Stimulated activated CD8-positive, alpha-beta memory T cell treated with anti-CD3 and anti-CD28 coated beads, Interleukin-4, amount 100 ng/mL, for 48 hours (primary cell): ENCODE measurements at places on chromosomes 7 and 10.

DNA sequence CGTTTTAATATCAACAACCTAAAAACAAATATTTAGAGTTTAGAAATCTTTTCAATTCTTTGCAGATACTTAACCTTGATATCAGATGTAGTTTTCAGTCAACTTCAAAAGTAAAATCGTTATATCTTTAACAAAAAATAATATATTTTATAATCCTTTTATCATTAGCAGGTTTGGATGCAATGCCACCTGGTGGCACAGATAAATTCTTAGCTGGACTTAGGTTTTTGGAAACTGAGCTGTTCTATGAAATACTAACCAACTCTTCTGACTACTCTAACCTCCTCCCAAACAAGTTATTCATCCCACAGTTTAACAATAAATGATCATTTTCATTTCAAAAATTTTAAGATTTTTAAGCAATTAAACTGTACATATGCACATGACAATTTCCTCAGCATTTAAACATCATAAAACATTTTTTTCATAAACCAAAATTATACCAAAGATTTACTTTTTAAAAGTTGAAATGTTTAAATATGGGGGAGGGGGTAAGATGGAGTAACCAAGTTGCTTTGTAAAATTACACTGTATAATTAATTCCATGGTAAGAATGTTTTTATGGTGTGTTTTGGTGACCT, 56.9 kb downstream of the HIBADH start:
- no peak for DNase-seq

- DNase-seq = no peak
Observed at GRCh38 chr7:140342727-140343514, 55.4 kb downstream of the SLC37A3 start.

GRCh38 chr10:111151595-111152307, 74.9 kb downstream of the ADRA2A start:
- DNase-seq = no peak

DNA sequence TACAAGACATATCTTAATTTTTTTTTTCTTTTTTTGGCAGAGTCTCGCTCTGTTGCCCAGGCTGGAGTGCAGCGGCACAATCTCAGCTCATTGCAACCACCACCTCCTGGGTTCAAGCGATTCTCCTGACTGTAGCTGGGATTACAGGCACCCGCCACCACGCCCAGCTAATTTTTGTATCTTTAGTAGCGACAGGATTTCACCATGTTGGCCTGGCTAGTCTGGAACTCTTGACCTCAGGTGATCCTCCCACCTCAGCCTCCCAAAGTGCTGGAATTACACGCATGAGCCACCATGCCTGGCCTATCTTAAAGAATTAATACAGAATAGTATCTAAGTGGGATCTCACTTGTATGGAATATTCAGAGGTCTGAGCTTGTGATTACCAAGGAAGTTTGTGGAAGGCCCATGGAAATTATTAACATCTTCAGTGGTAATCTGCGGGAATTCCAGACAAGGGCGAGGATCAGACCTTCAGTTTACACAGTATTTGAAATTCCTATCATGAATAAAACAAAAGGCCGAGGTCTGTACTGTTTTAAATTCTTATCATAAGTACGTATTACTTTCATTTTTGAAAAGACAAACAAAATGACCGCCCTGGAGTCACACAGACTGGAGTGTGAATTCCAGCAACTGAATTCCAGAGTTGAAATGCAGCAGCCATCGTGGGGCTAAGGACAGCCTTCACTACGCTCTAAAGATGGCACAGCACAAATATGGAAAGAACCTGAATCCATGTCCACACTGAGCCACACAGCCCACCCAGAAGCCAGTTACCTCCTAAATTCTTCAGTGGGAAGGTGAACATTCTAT, 16.7 kb downstream of the GPRIN2 start:
- no peak for DNase-seq

- DNase-seq = no peak
Observed at GRCh38 chr10:99248824-99249223, 13.2 kb upstream of the HPSE2 start.

GRCh38 chr10:103969436-103969835, 2.5 kb downstream of the SLK start:
- DNase-seq = no peak

DNA sequence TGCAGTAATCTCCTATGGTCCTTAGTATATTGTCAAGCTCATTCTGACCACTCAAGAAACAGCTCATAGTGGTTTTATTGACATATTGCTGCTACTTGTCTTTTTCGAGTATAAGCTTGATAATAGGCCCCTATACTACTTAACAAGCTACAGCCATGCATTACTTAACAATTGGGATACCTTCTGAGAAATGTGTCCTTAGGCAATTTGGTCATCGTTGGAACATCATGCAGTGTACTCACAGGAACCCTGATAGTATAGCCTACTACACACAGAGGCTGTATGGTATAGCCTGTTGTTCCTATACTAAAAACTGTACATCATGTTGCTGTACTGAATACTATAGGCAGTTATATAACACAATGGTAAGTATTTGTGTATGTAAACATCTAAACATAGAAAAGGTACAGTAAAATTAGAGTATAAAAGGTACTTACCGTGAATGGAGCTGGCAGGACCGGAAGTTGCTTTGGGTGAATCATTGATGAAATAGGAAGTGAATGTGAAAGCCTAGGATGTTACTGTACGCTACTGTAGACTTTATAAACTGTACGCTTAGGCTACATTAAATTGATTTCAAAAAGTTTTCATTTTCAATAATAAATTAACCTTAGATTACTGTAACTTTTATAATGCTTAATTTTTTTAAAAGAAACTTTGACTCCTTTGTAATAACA, 160.9 kb downstream of the LRRC4 start:
- DNase-seq = no peak

DNA sequence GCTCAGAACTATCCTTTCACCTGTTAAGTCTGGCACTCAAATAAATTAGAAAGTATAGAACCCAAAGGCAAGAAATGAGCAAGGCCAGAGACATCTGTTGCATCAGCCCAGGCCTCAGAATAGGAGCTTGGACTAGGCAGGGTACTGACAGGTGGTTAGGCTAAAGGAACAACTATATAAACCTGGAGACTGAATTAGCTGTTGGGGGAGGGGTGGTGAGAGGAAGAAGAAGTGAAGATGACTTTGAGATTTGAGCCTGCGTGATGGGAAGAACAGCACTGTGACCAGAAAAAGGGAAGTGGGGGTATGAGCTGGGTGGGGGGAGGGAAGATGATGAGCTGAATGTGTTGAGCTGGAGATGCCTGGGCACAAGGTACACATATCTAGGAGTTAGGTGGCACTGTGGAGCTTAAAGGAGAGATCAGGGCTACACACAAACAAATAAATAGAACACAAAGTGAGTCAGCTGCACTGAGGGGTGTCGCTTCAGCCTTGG, 244.7 kb downstream of the PTEN start:
- DNase-seq = no peak

- no peak for DNase-seq
Observed at GRCh38 chr7:92402920-92403759, 44.1 kb upstream of the GATAD1 start.
